ENCODE measurements at places on chromosomes 11 and 22.

GRCh38 chr11:130650456-130651030 lies 202.1 kb downstream of the ADAMTS15 start:
- DNase-seq: no peak

- no peak for DNase-seq
These were observed 35.7 kb downstream of the CELSR1 start for GRCh38 chr22:46501701-46502100.

- no peak for DNase-seq
These were observed 182.9 kb downstream of the ETS1 start for GRCh38 chr11:128404437-128404836.

DNA sequence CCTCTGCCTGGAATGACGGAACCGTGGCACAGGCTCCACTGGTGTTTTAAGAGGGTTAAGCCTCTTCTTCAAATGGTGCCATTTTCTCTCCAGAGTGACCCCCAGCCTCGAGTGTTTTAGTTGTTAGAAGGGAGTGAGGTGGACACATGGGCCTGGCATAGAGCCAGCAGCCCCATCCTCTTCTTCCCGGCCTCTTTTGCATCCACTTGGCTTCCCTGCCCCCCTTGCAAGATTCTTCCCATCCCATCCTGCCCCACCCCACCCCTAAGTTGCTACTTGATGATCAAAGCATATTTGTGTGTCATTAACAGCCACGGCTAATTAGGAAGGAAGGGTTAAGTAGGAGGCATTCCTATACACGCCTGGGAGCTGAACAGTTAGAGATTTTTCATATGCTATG lies 72.3 kb upstream of the CRYBB3 start:
- no peak for DNase-seq

GRCh38 chr22:47304191-47304831 lies 541.9 kb downstream of the TBC1D22A start:
- no peak for DNase-seq

DNA sequence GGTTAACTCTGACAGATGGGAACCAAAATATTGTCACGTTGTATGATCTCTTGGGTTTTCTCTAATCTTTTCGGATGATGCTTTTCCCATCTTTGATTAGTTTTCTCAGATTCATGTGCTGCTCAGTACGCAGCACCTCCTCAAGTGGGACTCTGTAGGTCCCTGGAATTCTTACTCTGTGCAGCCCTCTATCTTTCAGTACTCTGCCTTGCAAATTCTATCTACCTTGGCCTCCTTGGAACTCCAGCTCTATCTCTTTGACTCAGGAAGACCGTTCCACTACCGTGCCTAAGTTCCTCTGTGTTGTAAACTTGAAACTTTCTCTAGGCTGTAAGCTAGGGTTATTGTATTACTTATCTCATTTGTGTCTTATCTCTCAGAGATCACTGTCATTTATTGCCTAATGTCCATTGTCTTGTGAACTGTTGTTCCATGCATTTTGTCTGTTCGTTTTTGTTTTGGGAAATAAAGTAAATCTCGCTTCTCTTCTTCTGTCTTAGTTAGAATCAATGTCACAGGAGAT lies 20.1 kb upstream of the CHORDC1 start:
- DNase-seq: no peak

GRCh38 chr11:63845303-63845702 lies 6.4 kb downstream of the MARK2 start:
- no peak for DNase-seq

DNA sequence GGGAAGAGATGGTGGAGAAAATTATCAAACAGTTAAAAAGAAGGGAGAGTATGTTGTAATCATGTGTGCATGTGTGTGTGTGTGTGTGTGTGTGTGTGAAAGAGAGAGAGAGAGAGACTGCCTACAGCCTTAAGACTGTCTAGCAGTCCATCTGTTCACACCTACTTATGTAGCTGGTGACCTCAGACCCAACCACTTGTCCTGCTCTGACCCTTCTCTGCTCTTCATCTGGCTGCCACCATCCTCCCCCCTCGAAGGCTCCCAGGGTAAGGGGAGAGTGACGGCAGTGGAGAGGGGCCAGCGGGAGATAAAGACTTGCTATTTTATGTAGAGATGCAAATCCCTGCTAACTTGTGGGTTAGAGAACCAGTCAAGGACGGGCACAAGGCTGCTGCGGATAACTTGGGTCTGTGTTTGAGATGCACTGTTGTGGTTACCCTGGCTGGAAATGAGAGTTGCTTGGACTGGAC lies 24.9 kb upstream of the GRAMD1B start:
- peak; percentile 63 for DNase-seq

- no peak for DNase-seq
These were observed 33.7 kb downstream of the RNF121 start for GRCh38 chr11:71962428-71963038.

- no peak for DNase-seq
These were observed 89.5 kb downstream of the RNF169 start for GRCh38 chr11:74838188-74838587.

- DNase-seq: no peak
These were observed 904.5 kb upstream of the API5 start for GRCh38 chr11:42407341-42407740.

GRCh38 chr11:102241026-102241425 lies 76.3 kb upstream of the BIRC3 start:
- no peak for DNase-seq

DNA sequence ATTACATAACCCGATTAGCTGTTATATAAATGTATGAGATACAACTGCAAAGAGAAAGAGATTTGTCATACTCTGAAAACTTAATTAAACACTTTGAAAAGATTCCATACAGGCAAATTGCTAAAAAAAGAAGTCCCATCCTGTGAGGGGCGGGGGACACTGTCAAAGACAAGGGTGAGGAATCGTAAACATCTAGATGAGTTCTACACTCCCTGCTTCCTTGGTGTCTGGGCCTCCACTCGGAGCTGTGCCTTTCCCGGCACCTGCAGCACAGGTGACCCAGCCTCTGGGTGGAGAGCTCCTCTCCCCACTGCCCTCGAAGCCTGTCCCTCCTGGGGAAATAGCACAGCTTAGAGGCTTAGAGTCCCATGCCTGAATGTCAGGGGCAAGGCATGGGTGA lies 69.2 kb upstream of the CRYBB3 start:
- no peak for DNase-seq

- peak; percentile 51 for DNase-seq
These were observed 43.7 kb downstream of the MICAL3 start for GRCh38 chr22:17980638-17981051.

DNA sequence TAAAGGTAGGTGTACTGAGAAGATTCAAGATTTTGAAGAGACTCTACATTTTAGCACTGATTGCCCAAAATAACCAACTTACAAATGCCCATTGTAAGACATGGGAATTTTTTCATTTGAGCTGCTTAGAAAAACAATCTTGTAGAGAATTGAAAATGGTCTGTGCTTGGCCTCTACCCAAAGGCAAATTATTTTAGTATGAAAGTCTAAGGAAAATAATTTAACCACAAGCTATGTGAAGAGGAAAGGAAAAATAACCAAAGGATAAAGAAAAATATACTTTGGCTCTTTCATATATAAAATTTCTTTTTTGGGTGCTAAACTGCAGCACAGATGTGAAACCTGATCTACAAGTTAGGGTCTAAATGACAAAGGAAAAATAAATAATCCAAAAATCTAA lies 54.9 kb downstream of the ME3 start:
- no peak for DNase-seq

GRCh38 chr22:42868751-42869251 lies 11.7 kb upstream of the ARFGAP3 start:
- peak; percentile 48 for DNase-seq

DNA sequence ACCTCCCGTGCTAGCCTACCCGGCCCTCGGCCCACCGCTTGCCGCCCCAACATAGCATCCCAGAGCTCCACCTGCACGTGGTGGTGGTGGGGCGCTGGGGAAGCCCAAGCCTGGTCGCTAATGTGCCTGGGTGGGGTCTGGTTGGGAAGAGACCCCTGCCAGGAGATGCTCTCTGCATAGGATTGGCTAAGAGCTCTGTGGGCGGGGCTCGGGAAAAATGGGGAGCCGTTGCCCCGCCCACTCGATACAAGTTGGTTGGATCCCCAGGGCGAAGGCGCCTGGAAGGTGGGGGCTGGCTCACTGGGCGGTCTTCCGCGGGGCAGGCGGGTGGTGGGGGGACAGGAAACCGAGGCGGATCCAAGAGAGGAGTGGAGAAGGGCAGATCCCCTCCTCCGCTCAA lies 7.6 kb downstream of the LRRC10B start:
- DNase-seq: no peak

- DNase-seq: peak; percentile 87
These were observed 88.7 kb downstream of the TP53I11 start for GRCh38 chr11:44861849-44862557.

DNA sequence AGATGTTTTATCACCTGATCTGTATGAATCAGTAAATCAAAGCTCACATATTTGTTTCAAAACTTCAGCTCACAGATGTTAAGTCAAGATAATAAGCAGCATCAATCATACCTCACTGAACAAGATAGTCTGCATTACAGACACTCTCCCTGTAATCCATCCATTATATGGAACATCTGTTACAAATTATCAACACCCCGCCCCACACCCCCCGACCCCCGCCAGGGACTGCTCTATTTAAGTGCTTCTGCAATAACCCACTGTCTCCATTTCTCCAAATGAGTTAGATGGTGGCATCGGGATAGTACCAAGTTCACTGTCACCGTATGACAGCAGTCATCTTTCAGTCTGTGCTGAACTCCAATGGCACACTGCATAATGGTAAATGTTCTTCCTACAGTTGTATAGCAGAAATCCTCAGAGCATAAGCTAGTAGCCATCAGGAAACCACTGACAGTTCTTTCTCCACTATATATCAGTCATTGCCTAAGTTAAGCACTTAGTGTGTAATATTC lies 447.0 kb upstream of the ARHGAP42 start:
- no peak for DNase-seq

DNA sequence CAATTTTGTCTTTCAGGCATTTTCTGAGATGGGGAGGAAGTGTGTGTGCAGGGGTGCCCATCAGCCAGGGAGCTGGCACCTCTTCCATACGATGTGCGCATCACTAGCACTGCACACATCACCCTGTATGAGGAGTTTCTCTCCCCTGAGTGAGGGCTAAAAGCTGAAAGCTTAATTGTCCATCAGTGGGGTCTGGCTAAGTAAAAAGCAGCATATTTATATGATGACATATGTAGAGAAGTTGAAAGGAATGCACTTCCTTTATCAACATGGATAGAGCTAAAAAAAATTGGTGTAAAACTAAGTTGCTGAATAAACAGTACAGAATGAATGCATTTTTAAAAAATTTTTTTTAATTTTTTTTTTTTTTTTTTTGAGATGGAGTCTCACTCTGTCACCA lies 4.0 kb downstream of the VSTM5 start:
- DNase-seq: no peak

DNA sequence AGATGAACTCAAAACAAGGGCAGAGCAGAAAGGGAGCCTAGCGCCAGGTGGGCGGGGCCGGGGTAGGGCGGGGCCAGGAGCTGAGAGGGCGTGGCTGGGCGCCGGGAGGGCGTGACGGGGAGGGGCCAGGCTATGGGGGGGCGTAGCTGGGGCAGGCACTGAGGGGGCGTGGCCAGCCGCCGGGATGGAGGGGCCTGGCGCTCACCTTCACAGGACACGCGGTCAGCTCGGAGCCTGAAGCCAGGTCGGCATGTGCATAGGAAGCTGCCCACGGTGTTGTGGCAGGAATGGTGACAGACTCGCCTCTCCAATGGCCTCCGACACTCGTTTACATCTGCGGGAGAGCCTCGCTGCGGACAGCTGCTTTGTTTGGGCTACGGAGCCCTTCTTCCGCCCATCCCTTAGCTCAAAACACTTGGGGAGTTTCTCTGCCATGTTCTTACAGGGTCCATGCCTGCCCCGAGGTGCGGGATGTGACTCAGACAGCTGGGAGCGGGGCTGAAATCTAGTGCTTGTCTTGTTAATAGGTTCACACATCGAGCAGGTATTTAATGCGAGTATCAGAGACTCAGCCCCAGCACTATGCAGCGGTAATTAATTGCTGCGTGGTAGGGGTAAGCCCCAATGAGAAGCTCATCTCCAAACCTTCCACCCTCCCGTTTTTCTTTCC lies 13.4 kb downstream of the VWCE start:
- peak; percentile 57 for DNase-seq

- DNase-seq: no peak
These were observed 12.3 kb downstream of the OR51V1 start for GRCh38 chr11:5188201-5188600.

- DNase-seq: no peak
These were observed 55.5 kb upstream of the SLC5A12 start for GRCh38 chr11:26777372-26777808.

DNA sequence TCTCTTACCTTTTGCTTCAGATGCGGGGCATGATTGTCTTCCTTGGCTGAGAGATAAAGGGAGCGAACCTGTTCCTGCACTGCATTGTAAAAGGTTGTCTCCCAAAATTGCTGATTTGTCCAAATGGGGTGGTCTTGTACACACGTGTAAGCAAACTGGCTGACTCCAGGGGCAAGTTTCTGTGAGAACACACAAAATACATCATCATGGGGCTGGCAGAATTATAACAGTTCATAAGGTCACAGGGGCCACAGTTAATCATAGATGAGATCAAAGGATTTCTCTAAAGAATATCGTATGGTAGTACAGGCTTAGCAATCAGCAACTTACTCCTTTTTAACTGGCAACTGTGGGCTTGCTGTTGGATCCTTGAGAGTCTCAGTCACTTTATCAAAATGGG lies 194.3 kb downstream of the SWAP70 start:
- DNase-seq: no peak

DNA sequence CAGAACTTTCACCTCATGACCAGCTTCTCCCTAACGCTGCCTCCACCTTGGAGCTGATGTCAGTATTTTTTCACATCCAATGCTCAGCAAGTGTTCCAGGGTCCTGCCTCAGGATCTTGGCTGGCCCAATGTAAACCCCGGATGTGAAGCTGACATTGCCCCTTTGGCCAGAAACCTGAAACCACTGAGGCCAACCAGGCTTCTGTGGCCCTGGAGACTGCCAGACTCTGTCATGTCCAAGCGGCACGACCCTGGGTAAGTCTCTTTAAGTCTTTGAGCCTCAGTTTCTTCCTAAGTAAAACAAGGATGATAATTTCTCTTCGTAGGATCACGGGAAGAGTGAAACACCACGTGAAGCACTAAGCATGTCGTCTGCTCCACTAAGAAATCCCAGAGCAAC lies 22.8 kb downstream of the SERPIND1 start:
- no peak for DNase-seq

DNA sequence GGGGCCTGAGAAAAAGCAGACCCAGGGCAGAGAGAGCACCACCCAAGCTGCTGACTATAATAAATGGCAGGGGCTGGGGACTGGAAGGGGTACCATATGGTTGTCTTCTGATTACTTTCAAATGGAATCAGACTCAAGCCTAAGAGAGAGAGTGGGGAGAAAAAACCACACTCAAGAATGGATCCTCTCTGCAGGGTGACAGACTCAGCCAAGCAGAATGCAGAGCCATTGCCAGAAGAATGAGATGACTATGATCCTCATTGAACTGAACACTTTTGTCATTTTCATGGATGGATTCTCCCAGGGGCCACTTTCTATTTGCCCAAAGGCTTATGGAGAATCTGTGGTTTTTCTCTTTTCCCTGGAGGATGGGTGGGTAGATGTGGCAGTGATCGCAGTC lies 8.7 kb downstream of the UBASH3B start:
- no peak for DNase-seq

- DNase-seq: no peak
These were observed 140.9 kb upstream of the MTNR1B start for GRCh38 chr11:92828556-92828955.

- DNase-seq: peak; percentile 51
These were observed at the start of gene A4GALT for GRCh38 chr22:42720263-42721044. Gene A4GALT (minus strand): TSS chr22:42720870. CDS start chr22:42693951, 26,919 bp downstream.

GRCh38 chr22:43370036-43370435 lies 26.9 kb upstream of the SCUBE1 start:
- no peak for DNase-seq

- DNase-seq: peak; percentile 70
These were observed 24.0 kb downstream of the CD5 start for GRCh38 chr11:61126256-61126655.

- DNase-seq: no peak
These were observed 35.8 kb downstream of the TNRC6B start for GRCh38 chr22:40213478-40213877.
